ENCODE measurements at places on chromosomes 11 and 22.

GRCh38 chr22:24059121-24059520 lies 48.0 kb downstream of the CABIN1 start:
- DNase-seq, result no peak

- no peak for DNase-seq
Measured at GRCh38 chr22:45338795-45339194, 29.1 kb downstream of the FAM118A start.

DNA sequence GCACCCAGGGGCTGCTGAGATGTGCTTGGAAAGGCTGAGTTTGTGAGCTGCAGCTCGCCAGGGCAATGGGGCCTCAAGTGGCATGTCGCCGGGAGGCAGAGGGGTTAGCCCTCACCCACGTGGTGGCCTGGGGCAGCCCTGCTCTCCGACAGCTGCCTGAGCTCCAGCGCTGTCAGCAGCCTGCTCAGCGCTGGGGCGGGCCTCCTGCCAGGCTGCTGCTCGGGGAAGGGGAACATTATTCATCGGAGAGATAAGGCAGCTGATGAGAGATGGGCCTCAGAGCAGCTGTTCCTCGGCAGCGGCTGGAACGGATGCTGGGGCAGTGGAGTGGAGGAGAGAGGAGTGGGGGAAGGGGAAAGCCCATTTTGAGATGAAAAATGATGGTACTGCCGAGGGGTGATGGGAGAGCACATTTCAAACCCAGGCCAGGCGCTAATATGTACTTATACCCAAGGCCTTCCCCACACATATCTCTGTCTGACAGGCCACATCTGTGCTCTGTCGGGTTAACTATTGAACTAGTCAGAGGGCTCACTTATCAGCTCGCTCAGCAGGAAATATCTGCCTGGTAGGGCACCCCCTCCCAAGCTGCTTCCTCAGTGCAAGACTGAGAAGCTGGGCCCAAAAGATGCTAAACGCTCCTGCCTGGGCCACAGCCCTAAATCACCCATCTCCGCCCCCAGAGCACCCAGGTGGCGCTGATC lies 79.5 kb downstream of the TIMP3 start:
- DNase-seq, result no peak

DNA sequence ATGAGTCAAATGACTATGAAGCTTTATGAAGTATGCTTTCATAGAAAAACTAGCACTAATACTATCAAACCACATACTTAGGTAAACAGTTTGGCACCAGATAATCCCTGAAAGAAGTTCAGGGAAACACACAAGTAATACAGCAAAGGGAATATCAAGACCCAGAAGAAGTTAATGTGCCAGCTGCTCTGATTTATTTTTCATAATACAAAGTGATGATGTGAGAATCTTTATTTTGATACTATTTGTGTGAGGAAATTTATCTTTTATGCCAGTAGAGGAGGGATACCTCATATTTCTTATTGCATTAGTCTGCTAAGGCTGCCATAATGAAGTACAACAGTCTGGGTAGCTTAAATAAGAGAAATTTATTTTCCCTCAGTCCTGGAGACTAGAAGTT lies 67.7 kb upstream of the ANO3 start:
- DNase-seq, result no peak

- DNase-seq, result no peak
Measured at GRCh38 chr11:116790167-116791001, 1.3 kb downstream of the APOA5 start.

- no peak for DNase-seq
Measured at GRCh38 chr11:46736615-46737014, 17.6 kb downstream of the F2 start.

- DNase-seq, result no peak
Measured at GRCh38 chr22:45934659-45935341, 42.2 kb downstream of the WNT7B start.

DNA sequence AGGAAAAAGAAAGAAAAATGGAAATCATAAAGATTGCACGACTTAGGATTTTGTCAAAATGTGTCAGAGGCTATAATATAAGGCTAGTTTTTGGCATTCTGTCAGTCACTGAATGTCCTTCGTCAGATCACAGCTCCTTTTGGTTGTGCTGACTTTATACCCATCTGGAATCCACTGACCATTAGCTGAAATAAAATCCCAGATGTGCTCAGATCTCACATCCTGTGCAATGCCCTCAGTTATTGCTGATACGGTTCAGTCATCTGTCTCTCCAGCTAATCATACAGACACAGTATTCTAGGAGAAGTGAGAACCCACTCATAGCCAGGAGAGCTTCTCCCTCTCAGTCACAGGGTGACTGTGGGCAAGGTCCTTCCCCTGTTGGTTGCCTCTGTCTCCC lies 11.5 kb downstream of the CD44 start:
- DNase-seq, result no peak

GRCh38 chr22:46039535-46039934 lies 62.6 kb upstream of the WNT7B start:
- DNase-seq, result no peak

DNA sequence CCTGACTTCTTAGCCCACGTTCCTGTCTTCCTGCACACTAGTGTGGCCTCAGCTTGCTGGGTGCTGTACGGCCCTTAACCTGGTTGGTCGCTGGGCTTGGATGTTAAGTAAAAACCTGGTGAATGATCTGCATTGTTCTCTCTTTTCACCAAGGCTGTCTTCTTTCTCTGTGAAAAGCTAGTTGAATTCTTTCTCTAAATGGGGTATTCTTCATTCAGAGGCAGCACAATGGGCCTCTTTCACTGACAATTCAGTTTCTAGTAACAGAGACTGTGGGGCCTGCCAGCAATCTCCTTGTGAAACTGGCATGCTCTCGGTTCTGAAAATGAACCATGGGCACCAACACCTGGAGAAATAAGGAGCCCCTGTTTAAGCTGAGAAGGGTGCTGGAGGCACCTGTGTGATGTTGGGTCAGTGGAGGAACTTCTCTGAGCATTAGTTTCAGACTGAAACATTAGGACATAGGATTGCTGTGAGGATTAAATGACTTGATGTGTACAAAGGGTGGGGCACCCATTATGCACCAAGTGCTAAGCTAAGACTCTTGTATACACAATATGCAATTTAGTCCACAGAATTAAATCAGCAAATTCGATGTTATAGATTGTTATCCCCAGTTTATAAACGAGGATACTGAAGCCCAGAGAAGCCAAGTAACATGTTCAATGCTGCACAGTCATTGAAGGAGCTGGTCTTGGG lies 33.1 kb upstream of the ELF5 start:
- no peak for DNase-seq

DNA sequence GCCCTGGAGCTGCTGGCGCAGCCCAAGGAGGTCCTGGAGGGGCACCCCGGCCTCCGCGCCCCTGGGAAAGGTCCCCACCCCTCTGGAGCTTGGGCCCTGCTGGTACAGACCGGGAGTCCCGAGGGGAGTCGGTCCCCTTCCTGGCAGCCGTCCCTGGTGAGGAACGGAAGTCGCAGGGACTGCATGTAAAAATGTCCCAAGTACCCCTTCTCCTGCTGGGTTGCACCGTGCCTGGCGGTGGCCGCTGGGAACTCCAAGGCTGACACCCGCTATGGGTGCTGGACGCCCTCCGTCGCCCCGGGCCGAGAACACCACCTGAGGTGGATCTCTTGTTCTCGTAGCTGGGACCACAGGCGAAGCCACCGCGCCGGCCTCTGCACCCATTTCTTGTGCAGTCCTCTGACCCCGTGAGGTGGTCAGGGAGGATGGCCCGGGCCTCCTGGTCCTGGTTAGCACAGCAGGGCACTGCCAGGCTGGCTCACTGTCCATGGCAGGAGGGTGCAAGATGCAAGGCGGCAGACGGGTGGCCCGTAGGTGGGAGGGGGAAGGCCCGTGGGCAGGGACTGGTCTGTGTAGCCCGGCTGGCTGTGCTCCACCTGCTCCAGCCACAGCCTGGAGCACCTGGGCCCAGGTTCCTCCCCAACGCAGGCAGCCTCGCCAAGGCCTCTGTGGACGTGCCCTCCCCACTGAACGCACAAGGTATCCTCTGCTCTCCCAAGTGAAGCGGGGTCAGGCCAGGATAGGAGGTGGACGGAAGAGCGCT lies 165.2 kb downstream of the IGLL1 start:
- DNase-seq, result no peak

- no peak for DNase-seq
Measured at GRCh38 chr22:37295213-37295886, 13.0 kb downstream of the CYTH4 start.

- no peak for DNase-seq
Measured at GRCh38 chr11:106391771-106392420, 314.4 kb downstream of the AASDHPPT start.

GRCh38 chr11:41245184-41245583 lies 214.3 kb downstream of the LRRC4C start:
- no peak for DNase-seq

- no peak for DNase-seq
Measured at GRCh38 chr22:47043835-47044721, 281.6 kb downstream of the TBC1D22A start.

- DNase-seq, result no peak
Measured at GRCh38 chr11:30786256-30787110, 200.3 kb upstream of the MPPED2 start.

GRCh38 chr22:20636945-20637344 lies 129.5 kb downstream of the MED15 start:
- DNase-seq, result no peak

DNA sequence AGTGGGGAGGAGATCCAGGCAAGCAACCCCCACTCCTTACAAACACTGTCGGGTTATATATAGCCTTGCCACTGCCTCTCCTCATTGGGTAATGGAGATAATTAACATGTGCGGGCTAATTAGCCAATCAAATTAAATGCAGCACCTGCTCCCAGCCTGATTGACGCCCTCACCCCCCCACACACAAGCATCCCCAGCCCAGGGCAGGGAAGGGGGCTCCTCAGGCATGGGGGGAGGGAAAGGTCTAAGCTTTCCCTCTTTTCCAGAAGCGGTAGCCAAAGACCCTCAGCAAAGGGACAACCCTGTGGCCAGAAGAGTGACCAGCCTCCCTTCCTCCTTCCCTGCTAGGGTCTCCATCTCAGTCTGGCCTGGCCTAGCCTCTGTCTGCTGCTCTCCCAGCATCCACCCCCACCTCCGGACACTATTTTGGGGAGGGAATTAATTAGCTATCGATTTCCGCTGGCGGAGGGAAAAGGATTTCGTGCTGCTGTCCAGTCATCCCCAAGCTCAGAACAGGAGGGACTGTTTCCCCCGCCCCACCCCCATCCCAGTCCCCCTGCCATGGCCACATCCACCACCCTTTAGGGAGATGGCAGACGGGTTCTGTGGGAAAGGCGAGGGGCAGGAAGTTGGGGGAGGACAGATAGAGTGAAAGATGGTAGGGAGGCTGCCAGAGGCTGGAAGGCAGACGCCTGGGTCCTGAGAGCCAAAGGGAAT lies 7.1 kb downstream of the NRXN2 start:
- no peak for DNase-seq

- no peak for DNase-seq
Measured at GRCh38 chr22:32515084-32515483, 40.5 kb downstream of the FBXO7 start.

DNA sequence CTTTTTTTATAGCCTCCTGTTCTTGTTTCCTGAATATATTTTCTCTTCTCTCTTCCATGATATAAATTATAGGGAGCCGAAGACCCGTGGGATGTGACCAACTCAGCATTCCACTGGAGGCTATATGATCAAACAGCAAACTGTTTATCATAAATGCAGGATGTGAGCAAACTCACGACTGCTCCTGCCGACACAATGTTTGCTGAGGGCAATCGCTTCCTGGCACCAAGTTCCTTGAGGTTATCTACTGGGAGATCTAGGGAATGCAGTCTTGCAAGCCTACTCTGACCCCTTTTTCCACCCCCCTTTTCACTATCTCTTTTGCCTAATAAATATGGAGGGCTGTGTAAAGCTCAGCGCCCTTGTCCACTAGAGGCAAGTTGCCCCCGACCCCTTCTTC lies 13.5 kb upstream of the PLAAT4 start:
- DNase-seq, result no peak

- DNase-seq, result peak; percentile 70
Measured at GRCh38 chr22:50010676-50011446, 1.7 kb downstream of the IL17REL start.

GRCh38 chr11:18307461-18308139 lies 14.3 kb downstream of the HPS5 start:
- no peak for DNase-seq

DNA sequence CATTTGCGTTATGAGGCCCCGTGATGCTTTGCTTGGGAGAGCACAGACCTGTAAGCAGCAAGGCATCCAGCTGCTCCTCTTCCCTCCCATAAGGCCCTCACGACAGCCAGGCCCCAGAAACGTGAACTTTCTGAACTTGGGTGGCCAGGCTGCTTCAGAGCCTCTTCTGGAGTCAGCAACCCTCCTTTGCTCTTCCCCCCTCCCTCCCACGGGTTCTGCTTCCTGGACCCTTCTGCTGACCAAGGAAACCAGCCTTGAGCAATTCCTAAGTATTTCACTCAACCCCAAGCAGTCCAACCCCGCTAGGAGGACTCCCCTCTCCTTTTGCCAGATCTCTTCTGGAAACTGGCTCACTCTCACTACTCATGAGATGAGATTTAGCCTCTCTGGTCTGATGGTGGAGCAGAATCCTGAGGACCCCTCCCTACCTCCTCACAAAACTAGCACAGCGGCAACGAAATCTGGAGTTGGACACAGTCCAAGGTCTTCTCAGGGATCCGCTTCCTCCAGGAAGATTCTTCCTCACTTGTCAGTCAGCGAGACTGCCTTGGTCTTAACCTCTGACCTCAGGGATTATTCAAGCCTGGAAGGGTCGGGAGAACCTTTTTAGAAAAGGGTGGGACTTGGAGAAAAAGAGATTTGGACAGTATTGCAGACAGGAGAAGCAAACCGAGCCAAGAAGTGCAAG lies 86.2 kb downstream of the UBASH3B start:
- DNase-seq, result no peak

- DNase-seq, result no peak
Measured at GRCh38 chr11:67586568-67587250, 3.1 kb downstream of the GSTP1 start.

GRCh38 chr11:127862406-127862805 lies 725.0 kb downstream of the ETS1 start:
- DNase-seq, result no peak

GRCh38 chr22:29054251-29054767 lies 7.3 kb downstream of the C22orf31 start:
- DNase-seq, result no peak

DNA sequence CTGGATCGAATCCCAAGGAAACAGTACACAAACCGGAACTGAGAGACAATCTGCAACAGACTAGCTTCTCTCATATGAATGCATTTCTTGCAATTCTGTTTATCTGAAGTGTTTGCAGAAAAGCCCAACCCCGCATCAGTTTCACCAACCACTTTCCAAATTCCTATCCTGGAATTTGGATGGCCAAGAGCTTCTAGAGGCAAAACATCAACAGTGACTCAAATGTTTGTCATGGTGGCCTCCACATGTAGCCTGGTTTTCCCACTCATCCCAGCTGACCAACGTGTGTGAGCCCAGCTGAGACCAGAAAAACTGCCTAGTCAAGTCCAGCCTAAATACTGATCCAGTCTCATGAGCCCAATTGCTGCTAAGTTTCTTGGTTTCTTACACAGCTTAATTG lies 8.3 kb upstream of the MIEF1 start:
- no peak for DNase-seq

DNA sequence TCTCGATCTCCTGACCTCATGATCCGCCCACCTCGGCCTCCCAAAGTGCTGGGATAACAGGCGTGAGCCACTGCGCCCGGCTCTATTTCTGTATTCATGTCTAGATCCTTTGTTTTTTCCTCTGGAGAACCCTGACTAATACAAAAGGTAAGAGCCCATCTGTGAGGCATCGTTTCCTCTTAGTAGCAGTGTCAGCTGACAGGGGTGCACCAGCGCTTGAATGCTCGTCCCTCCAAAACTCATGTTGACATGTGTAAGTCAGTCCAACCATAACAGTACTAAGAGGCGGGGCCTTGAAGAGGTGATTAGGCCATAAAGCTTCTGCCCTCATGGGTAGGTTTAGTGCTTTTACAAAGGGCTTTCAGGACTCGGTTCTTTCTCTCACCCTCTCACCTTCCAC lies 470.1 kb upstream of the B3GAT1 start:
- DNase-seq, result no peak

All from T-helper 22 cell (primary cell).